LNCaP clone FGC (cell line): ENCODE measurements at places on chromosomes 3 and 15.
A peak's percentile ranks its signal among the peaks of the same experiment; 100 is the strongest.

GRCh38 chr15:59296181-59296617 is 76.5 kb downstream of the MYO1E start:
- no peak for DNase-seq

GRCh38 chr3:78687520-78687919 is 1080.3 kb downstream of the ROBO1 start:
- no peak for DNase-seq

DNA sequence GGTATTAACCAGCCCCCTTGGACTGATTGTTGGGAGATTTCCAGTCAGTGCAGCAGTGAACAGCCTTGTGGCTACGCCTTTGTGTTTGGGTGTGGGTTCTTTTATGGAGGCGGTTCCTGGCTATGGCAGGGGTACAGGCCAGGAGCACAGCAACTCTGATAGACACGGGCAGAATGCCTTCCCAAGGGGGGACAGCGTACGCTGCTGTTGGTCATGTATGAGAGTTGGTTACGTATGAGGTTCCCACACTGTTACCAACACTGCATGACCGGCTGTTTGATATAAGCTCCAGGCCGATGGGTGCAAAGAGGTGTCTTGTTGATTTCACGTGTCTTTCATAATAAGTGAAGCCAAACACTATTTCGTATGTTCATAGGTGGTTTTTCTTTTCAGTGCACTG is 187.8 kb downstream of the NSMCE3 start:
- no peak for DNase-seq

DNA sequence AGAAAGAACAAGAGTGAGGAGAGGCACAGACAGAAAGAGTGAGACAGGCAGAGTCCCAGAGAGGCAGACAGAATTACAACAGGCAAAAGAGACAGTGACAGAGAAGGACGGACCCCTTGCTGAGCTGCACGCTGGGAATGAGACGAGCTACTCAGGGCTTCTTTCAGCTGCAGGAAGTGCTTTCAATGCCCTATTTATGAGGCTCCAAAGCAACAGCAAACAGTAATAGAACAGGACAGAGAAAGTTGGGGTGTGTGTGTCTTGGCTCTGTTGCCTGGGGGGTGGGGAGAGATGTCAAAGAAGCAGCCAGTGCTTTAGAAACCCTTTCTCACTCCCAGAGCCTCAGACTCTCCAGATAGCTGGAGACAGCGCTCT is 502 bp upstream of the TIMP4 start:
- no peak for DNase-seq

DNA sequence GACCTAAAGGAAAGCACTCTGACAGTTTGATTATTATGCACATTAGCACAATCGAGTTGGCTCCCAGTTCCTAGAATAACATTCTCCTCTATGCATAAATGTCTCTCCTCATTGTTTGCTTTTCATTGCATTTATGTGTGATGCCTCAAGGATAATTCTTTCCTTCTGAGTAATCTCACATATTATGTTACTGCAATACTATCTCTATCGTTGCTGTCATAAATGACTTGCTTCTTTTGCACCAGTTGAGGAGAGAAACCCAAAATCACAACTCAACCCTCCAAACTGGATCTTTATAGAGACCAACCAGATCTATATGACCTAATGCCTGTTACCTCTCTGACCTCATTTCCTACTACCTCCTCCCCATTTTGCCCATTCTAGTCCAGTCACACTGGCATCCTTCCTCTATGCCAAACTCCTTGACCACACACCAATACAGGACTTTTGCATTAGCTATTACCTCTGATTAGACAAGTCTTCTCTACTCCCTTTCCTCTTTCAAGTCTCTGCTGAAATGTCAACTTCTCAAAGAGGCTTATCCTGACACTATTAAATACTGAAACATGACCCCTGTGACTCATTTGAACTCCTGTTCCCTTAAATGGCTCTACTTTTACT is 1026.0 kb downstream of the TUSC7 start:
- no peak for DNase-seq

GRCh38 chr3:183534249-183534648 is 21.3 kb downstream of the KLHL6 start:
- no peak for DNase-seq

DNA sequence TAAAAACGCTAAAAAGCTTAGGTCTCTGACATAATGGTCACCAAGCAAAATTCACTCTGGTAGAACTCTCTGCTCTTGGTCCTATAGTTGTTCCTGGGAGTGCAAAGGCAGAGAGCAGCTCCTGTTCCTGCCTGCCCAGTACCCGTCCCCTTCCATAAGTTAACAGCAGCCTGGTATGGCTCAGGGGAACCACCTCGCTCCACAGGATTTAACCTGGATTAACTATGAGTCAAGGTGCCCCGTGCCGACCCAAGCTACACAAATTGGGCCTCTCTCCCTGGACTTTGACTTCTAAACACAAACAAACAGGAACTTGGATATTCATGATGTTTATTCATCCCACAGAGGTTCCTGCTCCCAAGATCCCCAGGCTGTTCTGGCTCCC is 32.1 kb downstream of the SCAP start:
- DNase-seq = peak; percentile 92

GRCh38 chr3:183254487-183255347 is 1.7 kb downstream of the B3GNT5 start:
- no peak for DNase-seq

GRCh38 chr3:11452885-11453847 is 181.0 kb downstream of the ATG7 start:
- no peak for DNase-seq

- DNase-seq = peak; percentile 92
These were observed 443.7 kb downstream of the EPHA6 start for GRCh38 chr3:97257942-97258697.

DNA sequence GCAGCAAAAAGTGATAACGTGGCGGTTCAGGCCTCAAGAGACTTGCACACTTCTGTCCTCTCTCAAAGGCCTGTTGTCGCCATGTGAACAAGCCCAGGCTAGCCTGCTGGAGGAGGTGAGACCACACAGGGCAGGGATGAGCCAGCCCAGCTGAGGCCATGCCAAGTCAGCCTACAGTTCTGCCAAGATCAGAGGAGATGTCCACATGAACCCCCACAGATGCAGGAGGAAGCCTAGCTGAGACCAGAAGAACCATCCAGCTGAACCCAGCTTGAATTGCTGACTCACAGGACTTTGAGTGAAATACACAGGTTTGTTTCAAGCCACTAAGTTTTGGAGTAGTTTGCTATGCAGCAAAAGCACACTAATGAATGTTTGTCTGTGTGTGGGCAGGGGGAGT is 50.3 kb upstream of the SEC13 start:
- no peak for DNase-seq

GRCh38 chr3:72698154-72698917 is 149.9 kb downstream of the SHQ1 start:
- no peak for DNase-seq
